ENCODE measurements at places on chromosomes 13 and 19.

- DNase-seq: no peak
These were observed 8.0 kb downstream of the MED26 start for GRCh38 chr19:16620018-16620417.

GRCh38 chr19:40736661-40737060 is 13.6 kb downstream of the ACTMAP start:
- no peak for DNase-seq

GRCh38 chr19:19052921-19053320 is 10.9 kb upstream of the SLC25A42 start:
- DNase-seq: no peak

GRCh38 chr19:18397242-18398202 is at the start of gene LRRC25:
Gene LRRC25 (minus strand): TSS chr19:18397622. CDS start chr19:18396963, 659 bp downstream.
- DNase-seq: no peak

- DNase-seq: no peak
These were observed 38.8 kb downstream of the POLR1D start for GRCh38 chr13:27660511-27660910.

DNA sequence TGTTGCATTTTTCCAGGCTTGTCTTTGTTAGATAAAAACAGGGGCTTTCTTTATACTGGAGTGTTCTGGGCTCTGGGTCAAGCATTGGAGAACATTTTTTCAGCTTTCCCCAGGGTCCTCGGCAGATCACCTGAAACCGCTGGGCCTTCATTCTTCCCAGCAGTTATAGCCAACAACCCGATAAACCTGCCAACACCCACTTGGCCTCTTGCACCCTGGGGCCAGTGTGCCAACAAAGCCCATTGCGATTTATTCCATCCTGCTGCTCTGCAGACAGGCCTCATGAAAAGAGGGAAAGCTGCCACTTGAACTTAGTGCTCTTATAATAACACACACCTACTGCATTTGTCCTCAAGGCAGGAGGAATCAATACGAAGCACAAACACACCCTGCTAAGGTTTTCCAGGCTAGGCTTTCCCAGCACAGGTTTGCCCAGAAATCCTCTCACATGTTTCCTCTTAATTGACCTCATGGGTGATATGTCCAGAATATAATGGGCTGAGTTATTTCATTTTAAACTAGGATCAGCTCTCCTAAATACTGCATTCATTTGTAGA is 669.3 kb downstream of the LIG4 start:
- no peak for DNase-seq

DNA sequence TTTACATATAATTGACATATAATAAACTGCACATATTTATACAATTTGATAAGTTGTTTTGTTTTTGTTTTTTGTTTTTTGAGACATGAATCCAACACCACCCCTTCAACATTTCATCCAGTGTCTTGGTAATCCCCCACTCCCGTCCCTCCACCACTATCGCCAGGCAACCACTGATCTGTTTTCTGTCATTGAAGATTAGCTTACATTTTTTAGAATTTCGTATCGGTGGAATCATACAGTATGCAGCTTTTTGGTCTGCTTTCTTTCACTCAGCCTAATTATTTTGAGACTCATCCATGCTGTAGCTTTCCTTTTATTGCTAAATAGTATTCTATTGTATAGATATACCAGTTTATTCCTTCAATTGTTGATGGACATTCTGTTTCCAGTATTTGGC is 94.1 kb upstream of the FRY start:
- DNase-seq: no peak

DNA sequence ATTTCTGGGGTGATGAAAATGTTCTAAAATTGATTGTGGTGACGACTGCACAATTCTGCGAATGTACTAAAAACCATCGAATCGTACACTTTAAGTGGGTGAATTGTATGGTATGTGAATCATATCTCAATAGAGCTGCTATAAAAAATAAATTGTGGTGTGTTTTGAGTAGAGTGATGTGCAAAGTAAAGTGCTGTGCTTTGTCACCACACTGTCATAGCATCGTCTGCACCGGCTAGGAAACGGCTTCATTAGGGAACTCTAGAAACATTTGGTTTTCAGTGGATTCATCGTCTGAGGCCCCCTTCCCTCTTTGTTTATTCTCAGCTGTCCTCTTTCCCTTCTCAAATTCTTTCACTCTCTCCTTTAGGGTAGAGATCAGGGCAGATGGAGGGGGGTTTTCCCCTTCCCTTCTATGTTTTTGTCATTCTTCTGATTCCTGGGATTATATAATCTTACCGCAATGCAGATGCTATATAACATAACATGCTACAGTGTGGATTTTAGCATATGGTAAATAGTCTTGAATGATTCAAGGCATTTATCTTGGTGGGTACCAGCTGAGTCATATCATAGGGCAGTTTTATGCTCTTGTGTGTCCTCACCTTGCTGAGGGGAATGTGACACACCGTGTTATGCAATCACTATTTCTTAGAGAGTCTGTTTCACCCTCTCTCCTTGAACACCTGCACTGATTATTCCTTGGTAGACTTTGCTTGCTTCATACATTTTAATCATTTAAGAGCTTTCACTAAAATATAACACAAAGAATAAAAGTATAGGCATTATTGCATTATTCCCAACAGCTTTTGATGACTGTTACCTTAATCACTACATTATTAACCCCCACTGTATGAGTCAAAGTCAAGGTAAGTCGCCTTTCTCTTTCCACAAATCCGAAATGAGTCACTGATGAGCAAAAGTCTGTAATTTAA is 239.4 kb downstream of the DCLK1 start:
- no peak for DNase-seq

GRCh38 chr13:95317039-95317989 is 16.1 kb upstream of the ABCC4 start:
- no peak for DNase-seq
